ENCODE measurements at places on chromosomes 4 and X. TPM values are rescaled to one million over a fixed set of nuclear protein-coding genes. Genes with fewer than 3 reads are reported as not detected.
A peak's percentile ranks its signal among the peaks of the same experiment; 100 is the strongest.

Gene FAM53A
- total RNA-seq: 2.7 TPM

- H3K36me3 ChIP-seq: no peaks in the 10 kb centered on the region
- no peak for DNase-seq
- H3K27ac ChIP-seq: no peak overlapping the region
- peaks cover 4% of the 10 kb centered on the region for H3K4me1 ChIP-seq
- H3K4me3 ChIP-seq: peak overlapping the region; percentile 79
Observed at GRCh38 chrX:69616457-69617203, 717 bp downstream of the EDA start.

GRCh38 chr4:90503677-90504076, 376.5 kb downstream of the CCSER1 start:
- no peaks in the 10 kb centered on the region for H3K4me1 ChIP-seq
- no peaks in the 10 kb centered on the region for H3K27me3 ChIP-seq
- no peak overlapping the region for H3K27ac ChIP-seq
- H3K36me3 ChIP-seq: no peaks in the 10 kb centered on the region

Gene HSD17B13
- 0.16 TPM for total RNA-seq

DNA sequence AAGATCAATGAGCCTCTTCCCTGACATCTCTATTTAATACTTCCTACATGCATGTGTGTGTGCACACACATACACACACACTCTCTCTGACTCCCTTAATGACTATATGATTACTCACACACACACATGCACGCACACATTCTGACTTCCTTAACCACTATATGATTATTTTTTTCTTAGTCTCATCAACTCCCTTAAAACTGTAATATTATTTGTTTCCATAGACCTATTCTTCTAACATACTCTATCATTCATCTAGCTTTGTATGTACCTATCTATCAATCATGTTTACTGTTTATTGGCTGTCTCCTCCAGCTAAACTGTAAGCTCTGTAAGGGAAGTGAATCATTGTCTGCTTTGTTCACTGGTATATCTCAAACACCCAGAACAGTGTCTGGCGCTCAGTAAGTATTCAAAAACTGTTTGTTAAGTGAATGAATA, 236.6 kb downstream of the RASL11B start:
- peaks cover 11% of the 10 kb centered on the region for H3K36me3 ChIP-seq
- H3K27ac ChIP-seq: no peak overlapping the region
- H3K4me3 ChIP-seq: no peak overlapping the region

DNA sequence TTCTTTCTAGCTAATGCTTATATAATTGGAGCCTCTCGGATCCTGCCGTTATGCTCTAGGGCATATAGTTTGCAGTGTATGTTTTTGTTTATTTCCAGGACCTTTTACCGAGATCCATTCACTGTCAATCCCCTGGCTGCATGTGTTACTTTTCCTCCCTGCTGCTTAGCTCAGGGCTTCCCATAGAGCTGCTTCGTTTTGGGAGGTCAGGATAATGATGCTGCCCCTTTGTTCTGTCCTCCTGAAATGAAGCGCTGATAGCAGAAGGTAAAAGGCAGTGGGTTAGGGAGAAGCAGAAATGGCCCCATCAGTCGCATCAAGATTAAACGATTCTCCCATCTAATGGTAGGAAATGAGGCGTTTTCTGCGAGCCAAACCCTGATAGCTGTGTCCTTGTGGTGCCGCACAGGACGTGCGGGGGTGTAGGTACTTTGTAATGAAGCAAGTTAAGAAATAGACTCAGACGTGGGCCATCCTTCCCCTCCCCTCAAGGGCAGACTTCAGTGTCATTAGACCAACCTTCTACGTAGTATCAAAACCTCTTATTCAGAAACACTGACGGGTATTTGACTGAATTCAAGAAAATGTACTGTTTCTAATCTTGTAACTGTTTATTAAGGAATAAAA, 37.3 kb downstream of the AFF2 start:
- H3K27ac ChIP-seq: no peak overlapping the region
- DNase-seq: no peak
- H3K27me3 ChIP-seq: no peaks in the 10 kb centered on the region
- no peaks in the 10 kb centered on the region for H3K36me3 ChIP-seq
- H3K4me1 ChIP-seq: no peaks in the 10 kb centered on the region
- H3K4me3 ChIP-seq: no peak overlapping the region

GRCh38 chr4:46933686-46934085, 24.6 kb upstream of the COX7B2 start:
- no peaks in the 10 kb centered on the region for H3K4me1 ChIP-seq
- no peaks in the 10 kb centered on the region for H3K36me3 ChIP-seq
- no peaks in the 10 kb centered on the region for H3K27me3 ChIP-seq

GRCh38 chrX:75278991-75279390, 5.1 kb downstream of the UPRT start:
- peaks cover 43% of the 10 kb centered on the region for H3K4me1 ChIP-seq
- peaks cover 88% of the 10 kb centered on the region for H3K36me3 ChIP-seq
- H3K27ac ChIP-seq: no peak overlapping the region
- no peak overlapping the region for H3K4me3 ChIP-seq

Gene MAGEA4
- not detected for total RNA-seq

Gene ZFP92
- 2.1 TPM for total RNA-seq

Gene CASP3
- total RNA-seq: 90.9 TPM

- no peak overlapping the region for H3K27ac ChIP-seq
- no peak overlapping the region for H3K4me3 ChIP-seq
- no peaks in the 10 kb centered on the region for H3K36me3 ChIP-seq
- peaks cover 4% of the 10 kb centered on the region for H3K27me3 ChIP-seq
- DNase-seq: no peak
- no peaks in the 10 kb centered on the region for H3K4me1 ChIP-seq
Observed at GRCh38 chrX:108224727-108225621, 133.4 kb downstream of the ATG4A start.

GRCh38 chr4:41575665-41576064, 37.7 kb downstream of the LIMCH1 start:
- H3K4me3 ChIP-seq: no peak overlapping the region
- H3K27me3 ChIP-seq: no peaks in the 10 kb centered on the region
- no peaks in the 10 kb centered on the region for H3K4me1 ChIP-seq
- no peak for DNase-seq

- H3K27ac ChIP-seq: no peak overlapping the region
- DNase-seq: no peak
- no peaks in the 10 kb centered on the region for H3K4me1 ChIP-seq
- no peak overlapping the region for H3K4me3 ChIP-seq
- no peaks in the 10 kb centered on the region for H3K27me3 ChIP-seq
Observed at GRCh38 chrX:22559506-22559905, 286.8 kb downstream of the CBLL2 start.

DNA sequence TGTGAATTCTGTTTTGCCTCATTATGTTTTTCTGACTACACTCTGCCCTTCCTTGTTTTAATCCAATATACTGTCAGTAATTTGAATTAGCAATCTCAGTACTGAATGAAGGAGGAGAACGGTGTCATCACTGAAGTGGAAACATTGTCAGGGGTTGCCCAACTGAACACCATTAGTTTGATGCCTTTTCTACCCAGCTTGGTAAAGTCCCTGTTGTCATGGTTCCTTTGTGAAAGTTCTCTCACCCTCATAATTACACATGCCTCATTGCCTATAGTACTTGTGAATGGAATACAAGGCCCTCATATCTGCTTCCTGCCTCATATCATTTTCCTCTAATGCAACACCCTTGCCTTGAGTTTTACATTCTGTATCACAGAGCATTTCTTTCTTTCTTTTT, 76.9 kb downstream of the RRAGB start:
- DNase-seq: no peak
- H3K27ac ChIP-seq: no peak overlapping the region
- H3K4me3 ChIP-seq: no peak overlapping the region
- H3K36me3 ChIP-seq: no peaks in the 10 kb centered on the region

- no peaks in the 10 kb centered on the region for H3K36me3 ChIP-seq
- H3K4me3 ChIP-seq: no peak overlapping the region
- H3K4me1 ChIP-seq: no peaks in the 10 kb centered on the region
- H3K27me3 ChIP-seq: no peaks in the 10 kb centered on the region
- no peak for DNase-seq
Observed at GRCh38 chr4:30839583-30840520, 119.7 kb downstream of the PCDH7 start.

DNA sequence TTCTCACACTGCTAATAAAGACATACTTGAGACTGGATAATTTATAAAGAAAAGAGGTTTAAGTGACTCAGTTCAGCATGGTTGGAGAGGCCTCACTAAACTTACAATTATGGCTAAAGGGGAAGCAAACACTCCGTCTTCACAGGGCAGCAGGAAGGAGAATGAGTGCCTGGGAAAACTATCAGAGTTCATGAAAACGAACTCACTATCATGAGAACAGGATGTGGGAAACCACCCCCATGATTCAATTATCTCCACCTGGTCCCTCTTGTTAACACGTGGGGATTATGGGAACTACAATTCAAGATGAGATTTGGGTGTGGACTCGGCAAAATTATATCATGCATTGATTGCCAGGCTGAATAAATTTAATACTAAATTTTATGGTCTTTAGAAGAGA, 592.7 kb downstream of the GRXCR1 start:
- H3K4me3 ChIP-seq: no peak overlapping the region
- no peak overlapping the region for H3K27ac ChIP-seq
- no peaks in the 10 kb centered on the region for H3K27me3 ChIP-seq

GRCh38 chr4:76212851-76213414, 691 bp downstream of the SCARB2 start:
- DNase-seq: no peak
- H3K4me3 ChIP-seq: peak overlapping the region; percentile 73
- H3K36me3 ChIP-seq: peaks cover 2% of the 10 kb centered on the region
- H3K4me1 ChIP-seq: peaks cover 21% of the 10 kb centered on the region

GRCh38 chr4:87882321-87882720, 49.6 kb downstream of the MEPE start:
- no peaks in the 10 kb centered on the region for H3K4me1 ChIP-seq
- peaks cover 6% of the 10 kb centered on the region for H3K27me3 ChIP-seq
- no peak overlapping the region for H3K27ac ChIP-seq
- H3K4me3 ChIP-seq: no peak overlapping the region

Gene DUSP21
- total RNA-seq: not detected

- H3K4me3 ChIP-seq: no peak overlapping the region
- peaks cover 38% of the 10 kb centered on the region for H3K36me3 ChIP-seq
- no peaks in the 10 kb centered on the region for H3K27me3 ChIP-seq
- H3K27ac ChIP-seq: no peak overlapping the region
- no peak for DNase-seq
Observed at GRCh38 chr4:77930876-77931275, 68.2 kb downstream of the MRPL1 start.

- no peaks in the 10 kb centered on the region for H3K4me1 ChIP-seq
- no peaks in the 10 kb centered on the region for H3K27me3 ChIP-seq
- no peak for DNase-seq
- H3K27ac ChIP-seq: no peak overlapping the region
- no peak overlapping the region for H3K4me3 ChIP-seq
Observed at GRCh38 chrX:87489071-87489470, 28.5 kb upstream of the KLHL4 start.

- no peaks in the 10 kb centered on the region for H3K36me3 ChIP-seq
- H3K27me3 ChIP-seq: peaks cover 11% of the 10 kb centered on the region
- DNase-seq: no peak
- no peak overlapping the region for H3K4me3 ChIP-seq
- peaks cover 16% of the 10 kb centered on the region for H3K4me1 ChIP-seq
Observed at GRCh38 chr4:101782546-101782945, 8.0 kb upstream of the BANK1 start.

Gene SHROOM3
- total RNA-seq: not detected

Gene CT83
- not detected for total RNA-seq

Gene ZBTB49
- 6.7 TPM for total RNA-seq

DNA sequence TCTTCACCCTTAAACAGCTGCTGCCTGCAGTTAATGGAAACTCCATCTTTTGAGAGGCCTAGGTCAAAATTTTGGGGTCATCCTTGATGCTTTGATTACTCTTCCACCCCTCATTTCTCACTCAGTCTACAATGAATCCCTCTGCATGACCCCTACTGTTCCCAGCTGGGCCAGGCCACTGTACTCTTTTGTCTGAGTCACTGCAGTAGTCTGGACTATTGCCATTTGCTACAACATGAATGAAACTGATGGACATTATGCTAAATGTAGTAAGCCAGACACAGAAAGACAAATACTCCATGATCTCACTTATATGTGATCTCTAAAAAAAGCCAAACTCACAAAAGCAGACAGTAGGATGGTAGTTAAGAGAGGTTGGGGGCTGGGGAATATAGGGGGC, 28.3 kb downstream of the STK32B start:
- H3K36me3 ChIP-seq: no peaks in the 10 kb centered on the region
- no peaks in the 10 kb centered on the region for H3K4me1 ChIP-seq
- no peaks in the 10 kb centered on the region for H3K27me3 ChIP-seq
- no peak overlapping the region for H3K27ac ChIP-seq
- H3K4me3 ChIP-seq: no peak overlapping the region
- DNase-seq: no peak

Gene SMS
- total RNA-seq: 143 TPM

GRCh38 chrX:153875391-153876111, 10.4 kb downstream of the L1CAM start:
- H3K4me1 ChIP-seq: peaks cover 14% of the 10 kb centered on the region
- no peak overlapping the region for H3K4me3 ChIP-seq
- no peak overlapping the region for H3K27ac ChIP-seq
- H3K27me3 ChIP-seq: peaks cover 11% of the 10 kb centered on the region
- no peaks in the 10 kb centered on the region for H3K36me3 ChIP-seq

DNA sequence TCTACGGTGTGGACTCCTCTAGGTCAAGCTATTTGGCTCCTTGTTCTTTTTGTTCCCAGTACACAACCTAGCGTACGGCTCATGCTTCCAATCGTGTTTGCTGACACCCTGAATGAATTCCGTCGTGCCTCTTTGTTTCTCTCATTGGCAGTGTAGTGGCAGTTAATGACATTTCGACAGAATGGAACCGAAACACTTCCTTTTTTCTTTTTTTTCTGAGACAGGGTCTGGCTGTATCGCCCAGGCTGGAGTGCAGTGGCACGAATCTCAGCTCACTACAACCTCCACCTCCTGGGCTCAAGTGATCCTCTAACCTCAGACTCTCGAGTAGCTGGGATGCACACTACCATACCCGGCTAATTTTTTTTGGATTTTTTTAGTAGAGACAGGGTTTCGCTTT, 113.3 kb upstream of the ATP6AP2 start:
- H3K27me3 ChIP-seq: peaks cover 11% of the 10 kb centered on the region
- no peaks in the 10 kb centered on the region for H3K36me3 ChIP-seq
- DNase-seq: no peak
- H3K27ac ChIP-seq: no peak overlapping the region
- no peak overlapping the region for H3K4me3 ChIP-seq
- peaks cover 27% of the 10 kb centered on the region for H3K4me1 ChIP-seq

GRCh38 chr4:6781113-6781512, 1.4 kb upstream of the KIAA0232 start:
- H3K27me3 ChIP-seq: peaks cover 2% of the 10 kb centered on the region
- DNase-seq: no peak
- no peaks in the 10 kb centered on the region for H3K36me3 ChIP-seq
- H3K4me1 ChIP-seq: peaks cover 60% of the 10 kb centered on the region

Gene UGT2B15
- total RNA-seq: not detected

GRCh38 chr4:26418107-26418506, 72.2 kb downstream of the CCKAR start:
- no peak overlapping the region for H3K27ac ChIP-seq
- peaks cover 82% of the 10 kb centered on the region for H3K36me3 ChIP-seq
- H3K4me1 ChIP-seq: peaks cover 24% of the 10 kb centered on the region
- DNase-seq: no peak
- H3K27me3 ChIP-seq: no peaks in the 10 kb centered on the region

GRCh38 chr4:1952058-1952700, 56.6 kb downstream of the NELFA start:
- no peak overlapping the region for H3K4me3 ChIP-seq
- H3K36me3 ChIP-seq: peaks cover 67% of the 10 kb centered on the region
- no peaks in the 10 kb centered on the region for H3K4me1 ChIP-seq
- no peaks in the 10 kb centered on the region for H3K27me3 ChIP-seq

Gene LNX1
- total RNA-seq: not detected

Gene PRKX
- 116 TPM for total RNA-seq

Data from activated T-helper 2 cell treated with anti-CD3 and anti-CD28 coated beads, Interferon-gamma antibody, Interleukin-2, Interleukin-4, amounts not matched to agents 10 μg/mL and 5 μg/mL and 100 μg/mL, durations not matched to agents 14 hours and 24 hours and 36 hours (primary cell).